NCI-H1092 treated with DMSO at 0.1 percent for 48 hours (cell line): ENCODE measurements at places on chromosomes 7 and 10.

DNA sequence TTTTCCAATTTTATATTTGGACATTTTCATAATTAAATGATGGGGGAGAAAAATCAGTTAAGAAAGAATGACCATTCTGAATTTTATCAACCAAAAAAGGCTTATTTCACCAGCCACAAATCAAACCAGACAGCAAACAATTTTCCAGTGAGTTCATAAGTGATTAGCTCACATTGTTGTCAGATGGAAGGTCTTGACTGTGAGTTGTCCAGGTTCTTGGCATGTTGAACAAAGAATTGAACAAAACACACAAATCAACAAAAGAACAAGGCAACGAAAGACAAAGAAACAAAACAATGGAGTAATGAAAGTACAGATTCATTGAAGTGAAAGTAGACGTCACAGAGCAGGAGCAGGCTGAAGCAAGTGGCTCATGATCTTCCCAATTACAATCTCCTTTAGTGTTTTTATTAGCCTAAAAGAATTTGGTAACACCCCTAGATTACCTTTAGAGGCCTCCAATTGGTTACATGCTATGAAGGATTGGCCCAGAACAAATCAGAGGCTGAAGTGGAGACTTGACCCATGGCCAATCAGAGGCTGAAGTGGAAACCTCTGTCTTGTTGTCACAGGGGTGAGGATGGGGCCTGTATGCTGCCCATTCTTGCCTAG, 248.7 kb downstream of the NEBL start:
- no peak for DNase-seq

DNA sequence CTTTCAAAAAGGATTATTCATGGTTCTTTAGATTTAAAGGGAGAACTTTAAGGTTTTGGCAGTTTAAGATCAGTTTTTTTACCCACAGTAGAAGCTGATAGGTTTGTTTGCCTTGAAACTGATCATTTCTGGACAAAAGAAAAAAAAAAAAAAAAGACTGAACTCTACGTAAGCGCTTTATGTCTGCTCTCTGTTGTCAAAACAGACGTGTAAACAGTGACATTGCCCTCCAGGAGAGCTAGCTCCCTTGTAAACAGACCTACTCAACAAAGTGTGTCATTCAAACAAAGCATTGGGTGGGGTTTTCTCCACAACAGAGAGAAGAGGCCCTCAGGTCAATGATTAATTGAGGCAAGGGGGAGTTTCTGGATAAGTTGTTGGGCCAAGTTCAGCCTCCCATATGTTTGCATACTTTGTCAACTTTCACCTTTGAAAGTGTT, 568.1 kb upstream of the LRRN3 start:
- DNase-seq, result peak; percentile 84

DNA sequence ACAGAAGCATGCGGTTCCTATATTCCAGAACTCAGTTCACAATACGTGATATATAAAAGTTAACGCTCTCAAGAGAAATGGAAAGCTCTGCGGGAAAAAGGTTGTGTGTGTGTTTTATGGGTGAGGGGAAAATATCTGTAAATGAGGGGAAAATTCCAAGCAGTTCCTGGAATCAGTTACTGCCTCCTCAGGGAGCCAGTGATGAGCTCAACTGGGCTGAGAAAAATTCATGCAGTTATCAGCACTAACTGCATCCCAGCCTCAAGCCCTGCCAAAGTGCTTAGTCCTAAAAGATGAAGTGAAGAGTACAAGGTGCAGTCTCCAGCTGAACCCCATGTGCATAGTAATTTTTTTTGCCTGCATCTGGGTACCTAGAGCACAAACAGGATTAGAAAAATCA, 191.9 kb downstream of the CDK14 start:
- no peak for DNase-seq

DNA sequence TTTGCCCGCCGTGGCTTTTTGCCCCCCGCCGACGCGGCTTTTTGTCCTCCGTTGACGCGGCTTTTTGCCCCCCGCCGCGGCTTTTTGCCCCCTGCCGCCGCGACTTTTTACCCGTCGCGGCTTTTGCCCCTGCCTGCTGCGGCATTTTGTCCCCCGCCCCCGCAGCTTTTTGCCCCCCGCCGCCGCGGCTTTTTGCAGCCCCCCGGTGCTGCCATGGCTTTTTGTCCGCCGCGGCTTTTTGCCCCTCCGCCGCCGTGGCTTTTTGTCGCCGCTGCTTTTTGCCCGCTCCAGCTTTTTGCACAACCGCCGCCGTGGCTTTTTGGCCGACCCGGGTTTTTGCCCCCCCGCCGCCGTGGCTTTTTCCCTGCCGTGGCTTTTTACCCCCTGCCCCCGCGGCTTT, 506.6 kb downstream of the ZNF37A start:
- DNase-seq, result no peak

- DNase-seq, result no peak
These were observed 505.4 kb downstream of the LRMDA start for GRCh38 chr10:75936841-75937240.
